ENCODE measurements at places on chromosomes 11 and 22. TPM values are rescaled to one million over a fixed set of nuclear protein-coding genes. Genes with fewer than 3 reads are reported as not detected.

DNA sequence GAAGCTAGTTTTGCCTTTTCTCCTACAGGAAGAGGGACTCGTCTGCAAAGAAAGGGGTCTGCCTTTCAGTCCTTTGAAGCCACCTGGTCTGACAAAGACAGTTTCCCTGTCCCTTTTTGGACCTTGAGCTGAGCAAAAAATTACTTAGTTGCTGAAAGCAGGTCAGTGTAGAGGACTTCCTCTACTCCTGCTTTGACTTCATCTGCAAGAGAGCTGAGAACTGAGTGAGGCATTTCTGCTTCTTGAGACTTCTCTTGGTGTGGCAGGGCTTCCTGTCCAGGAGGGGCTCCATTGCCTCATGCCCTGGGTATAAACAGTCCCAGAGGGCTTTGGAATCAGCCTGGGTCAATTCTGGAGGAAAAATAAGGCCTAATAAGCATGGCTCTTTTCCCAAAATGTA lies 73.1 kb downstream of the ZNRF3 start:
- no peak overlapping the region for H3K27ac ChIP-seq
- no peak overlapping the region for H3K4me3 ChIP-seq
- peaks cover 80% of the 10 kb centered on the region for H3K27me3 ChIP-seq
- peaks cover 19% of the 10 kb centered on the region for H3K4me1 ChIP-seq

DNA sequence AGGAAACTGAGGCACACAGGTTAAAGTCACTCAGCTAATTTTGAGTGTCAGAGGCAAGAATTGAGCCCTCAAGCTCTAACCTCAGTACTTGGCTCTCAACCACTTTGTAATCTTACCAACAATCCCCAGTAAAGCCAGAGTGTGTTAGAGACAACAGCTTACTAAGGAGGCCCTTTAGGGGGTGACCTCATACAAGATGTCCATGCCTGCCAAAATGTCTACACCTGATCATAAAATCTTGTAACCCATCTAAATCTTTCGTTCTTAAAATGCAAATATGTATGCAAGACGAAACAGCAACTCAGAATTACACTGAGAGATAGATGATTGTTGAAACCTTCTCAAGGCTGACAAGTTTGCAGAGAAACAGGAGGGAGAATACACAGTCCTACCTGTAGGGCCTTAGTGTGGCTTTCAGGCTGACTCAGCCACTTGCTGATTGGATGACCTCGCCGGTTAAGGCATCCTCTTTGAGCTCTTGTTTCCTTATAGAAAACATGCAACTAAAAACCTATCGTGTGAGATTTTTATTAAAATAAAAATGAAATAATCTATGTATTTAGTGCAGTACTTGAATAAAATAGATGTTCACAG lies 143.2 kb downstream of the OPCML start:
- no peak overlapping the region for H3K27ac ChIP-seq
- H3K4me1 ChIP-seq: no peaks in the 10 kb centered on the region
- no peaks in the 10 kb centered on the region for H3K27me3 ChIP-seq
- no peak overlapping the region for H3K4me3 ChIP-seq
- no peaks in the 10 kb centered on the region for H3K36me3 ChIP-seq

DNA sequence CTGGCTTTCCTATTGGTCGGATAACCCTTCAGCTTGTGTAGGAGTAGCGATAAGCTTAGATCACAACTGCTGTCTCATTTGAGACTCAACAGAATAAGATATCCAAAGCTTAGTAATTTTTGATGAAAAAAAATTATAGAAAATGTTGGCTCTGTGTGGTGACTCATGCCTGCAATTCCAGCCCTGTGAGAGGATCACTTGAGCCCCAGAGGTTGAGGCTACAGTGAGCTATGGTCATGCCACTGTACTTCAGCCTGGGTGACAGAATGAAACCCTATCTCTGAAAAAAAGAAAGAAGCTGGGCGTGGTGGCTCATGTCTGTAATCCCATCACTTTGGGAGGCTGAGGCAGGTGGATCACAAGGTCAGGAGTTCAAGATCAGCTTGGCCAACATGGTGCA lies 55.6 kb upstream of the RRM1 start:
- no peaks in the 10 kb centered on the region for H3K4me1 ChIP-seq
- no peak for DNase-seq
- H3K27ac ChIP-seq: no peak overlapping the region
- H3K36me3 ChIP-seq: no peaks in the 10 kb centered on the region

- H3K4me1 ChIP-seq: peaks cover 3% of the 10 kb centered on the region
- H3K4me3 ChIP-seq: no peak overlapping the region
- DNase-seq: no peak
- H3K27ac ChIP-seq: no peak overlapping the region
- no peaks in the 10 kb centered on the region for H3K36me3 ChIP-seq
These were observed 31.2 kb upstream of the SMIM35 start for GRCh38 chr11:118117790-118118601.

GRCh38 chr11:10584071-10584501 lies 15.6 kb upstream of the LYVE1 start:
- no peaks in the 10 kb centered on the region for H3K36me3 ChIP-seq
- peaks cover 5% of the 10 kb centered on the region for H3K4me1 ChIP-seq
- DNase-seq: no peak
- H3K4me3 ChIP-seq: no peak overlapping the region

DNA sequence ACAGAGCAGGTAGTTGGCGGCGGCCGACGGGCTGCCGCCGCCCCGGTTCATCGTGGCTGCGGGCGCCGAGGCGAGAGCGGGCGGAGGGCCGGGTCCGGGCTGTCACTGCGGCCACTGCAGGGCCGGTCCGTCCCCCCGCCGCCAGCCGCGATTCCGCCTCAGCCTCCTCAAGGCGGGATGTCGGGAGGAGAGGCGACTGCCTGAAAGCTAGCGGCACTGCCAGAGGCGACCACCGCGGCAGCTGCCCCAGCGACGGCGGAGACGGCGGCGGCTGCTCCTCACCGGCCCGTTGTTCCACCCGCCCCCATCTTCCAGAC lies 234 bp downstream of the SESN3 start:
- H3K27me3 ChIP-seq: no peaks in the 10 kb centered on the region
- H3K4me1 ChIP-seq: peaks cover 16% of the 10 kb centered on the region
- DNase-seq: no peak
- peak overlapping the region; percentile 82 for H3K4me3 ChIP-seq
- H3K36me3 ChIP-seq: no peaks in the 10 kb centered on the region

DNA sequence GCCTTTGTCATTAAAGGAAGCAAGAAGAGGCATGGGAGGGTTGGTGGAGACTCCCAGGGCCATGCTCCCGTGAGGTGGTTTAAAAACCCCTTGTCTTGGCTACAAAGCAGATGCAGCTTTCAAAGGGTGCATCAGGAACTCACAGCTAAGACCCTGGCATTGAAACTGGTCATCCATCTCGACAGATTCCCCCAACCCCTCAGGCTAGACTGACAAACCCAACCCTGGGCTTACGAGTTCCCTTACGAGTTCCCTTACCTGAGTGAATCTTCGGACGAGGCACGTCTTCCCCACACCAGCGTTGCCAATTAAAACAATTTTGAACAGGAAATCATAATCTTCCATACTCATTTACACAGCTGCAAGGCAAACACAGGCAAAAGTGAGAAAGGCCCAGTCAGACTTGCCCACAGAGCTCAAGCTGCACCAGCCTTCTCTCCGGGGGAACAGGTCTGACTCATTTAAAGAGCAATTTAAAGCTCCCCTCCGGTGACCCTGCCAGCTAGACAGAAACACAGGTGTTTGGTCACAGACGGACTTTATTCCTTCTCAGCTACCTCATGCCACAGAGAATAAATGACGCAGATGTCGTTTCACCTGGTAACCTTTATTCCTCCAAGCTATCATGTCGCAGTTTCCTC lies 74.6 kb downstream of the RAB30 start:
- H3K4me1 ChIP-seq: peaks cover 8% of the 10 kb centered on the region
- no peaks in the 10 kb centered on the region for H3K36me3 ChIP-seq
- H3K27ac ChIP-seq: no peak overlapping the region

- no peaks in the 10 kb centered on the region for H3K36me3 ChIP-seq
- H3K4me1 ChIP-seq: no peaks in the 10 kb centered on the region
- DNase-seq: no peak
- H3K27ac ChIP-seq: no peak overlapping the region
- H3K4me3 ChIP-seq: no peak overlapping the region
These were observed 23.9 kb upstream of the LYVE1 start for GRCh38 chr11:10592331-10592730.

DNA sequence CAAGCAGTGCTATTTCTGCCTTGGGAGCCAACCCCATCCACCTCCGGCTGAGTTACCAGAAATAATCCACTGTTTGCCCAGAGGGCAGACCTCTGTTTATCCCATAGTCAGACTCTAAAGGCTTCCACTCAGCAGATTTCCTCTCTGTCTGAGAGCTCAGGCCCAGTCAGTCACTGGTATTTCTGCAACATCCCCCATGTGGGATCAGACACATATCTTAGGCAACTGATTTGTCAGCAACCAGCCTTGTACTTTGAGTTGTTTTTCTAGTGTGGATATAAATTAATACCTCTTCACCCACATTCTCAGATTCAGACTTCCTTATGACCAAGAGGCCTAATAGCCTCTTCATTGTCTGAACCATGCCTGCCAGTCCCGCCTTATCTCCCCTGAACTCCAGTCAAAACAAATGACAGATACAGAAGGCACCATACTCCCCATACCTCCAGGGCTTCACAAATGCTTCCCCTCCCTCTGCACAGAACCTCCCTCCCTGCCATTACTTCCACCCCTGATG lies 193.6 kb downstream of the FAM76B start:
- H3K4me3 ChIP-seq: no peak overlapping the region
- H3K27me3 ChIP-seq: no peaks in the 10 kb centered on the region
- H3K36me3 ChIP-seq: no peaks in the 10 kb centered on the region
- H3K27ac ChIP-seq: no peak overlapping the region
- peaks cover 13% of the 10 kb centered on the region for H3K4me1 ChIP-seq
- DNase-seq: no peak

GRCh38 chr11:2277008-2277346 lies 6.6 kb upstream of the ASCL2 start:
- no peaks in the 10 kb centered on the region for H3K36me3 ChIP-seq
- H3K27me3 ChIP-seq: peaks cover 5% of the 10 kb centered on the region
- no peak overlapping the region for H3K4me3 ChIP-seq

DNA sequence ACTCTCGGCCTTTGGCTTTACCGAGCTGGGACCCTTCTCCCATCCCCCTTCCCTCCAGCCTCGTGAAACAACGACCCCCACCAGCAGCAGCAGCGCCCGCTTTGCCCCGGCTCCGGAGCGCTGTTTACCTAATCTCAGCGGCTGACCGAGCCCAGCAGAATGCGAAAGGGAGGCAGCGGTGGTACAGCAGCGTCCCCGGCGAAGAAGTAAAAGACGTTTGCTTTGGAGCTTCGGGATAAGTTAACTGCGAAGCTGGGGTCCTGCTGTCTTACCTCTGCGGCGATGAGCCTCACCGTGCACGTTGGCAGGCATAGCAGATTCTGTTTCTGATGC lies 2.0 kb upstream of the LARGE1 start:
- DNase-seq: no peak
- no peak overlapping the region for H3K27ac ChIP-seq
- peaks cover 24% of the 10 kb centered on the region for H3K4me1 ChIP-seq

- H3K27me3 ChIP-seq: no peaks in the 10 kb centered on the region
- H3K36me3 ChIP-seq: no peaks in the 10 kb centered on the region
- no peak for DNase-seq
- no peaks in the 10 kb centered on the region for H3K4me1 ChIP-seq
These were observed 347.8 kb upstream of the B3GAT1 start for GRCh38 chr11:134759855-134760254.

The SOX6 gene
- total RNA-seq: not detected

The PLEKHB1 gene
- total RNA-seq: 34.6 TPM

The RBMXL2 gene
- not detected for total RNA-seq

The RGL4 gene
- 24.6 TPM for total RNA-seq

The GSTT2B gene
- total RNA-seq: not detected

The KRTAP5-1 gene
- total RNA-seq: not detected

The HEPHL1 gene
- not detected for total RNA-seq

All from CD4-positive, alpha-beta T cell (primary cell).